ENCODE measurements at places on chromosomes 6 and 20. TPM values are rescaled to one million over a fixed set of nuclear protein-coding genes. Genes with fewer than 3 reads are reported as not detected.

GRCh38 chr6:135141728-135142127 lies 39.4 kb upstream of the MYB start:
- H3K27me3 ChIP-seq: no peaks in the 10 kb centered on the region
- H3K27ac ChIP-seq: no peak overlapping the region
- H3K36me3 ChIP-seq: no peaks in the 10 kb centered on the region
- no peaks in the 10 kb centered on the region for H3K4me1 ChIP-seq
- no peak overlapping the region for H3K4me3 ChIP-seq

CYP24A1 gene
- total RNA-seq: 0.12 TPM

DNA sequence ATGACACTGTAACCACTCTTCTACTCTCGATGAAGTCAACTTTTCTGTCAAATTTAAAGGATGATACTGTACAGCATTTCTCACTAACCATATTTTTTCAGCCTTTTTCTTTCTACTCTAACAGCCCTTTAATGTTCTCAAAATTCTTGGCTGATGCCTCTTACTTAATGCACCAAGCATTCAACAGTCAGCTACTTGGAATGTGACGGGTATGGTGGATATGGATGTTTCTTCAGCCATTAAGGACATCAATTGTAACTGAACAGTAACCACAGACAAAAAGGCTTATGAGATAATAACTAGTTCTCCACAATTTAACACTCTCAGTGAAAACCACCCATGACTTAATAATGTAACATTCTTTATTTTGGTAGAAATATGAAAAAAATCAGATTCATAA lies 467.2 kb upstream of the ZNF337 start:
- no peak overlapping the region for H3K4me3 ChIP-seq
- no peak overlapping the region for H3K27ac ChIP-seq
- no peaks in the 10 kb centered on the region for H3K27me3 ChIP-seq
- H3K4me1 ChIP-seq: no peaks in the 10 kb centered on the region
- no peak for DNase-seq

- no peak for DNase-seq
- no peaks in the 10 kb centered on the region for H3K27me3 ChIP-seq
- H3K36me3 ChIP-seq: no peaks in the 10 kb centered on the region
- no peaks in the 10 kb centered on the region for H3K4me1 ChIP-seq
- H3K4me3 ChIP-seq: no peak overlapping the region
- H3K27ac ChIP-seq: no peak overlapping the region
Measured at GRCh38 chr6:6559994-6560570, 28.4 kb upstream of the LY86 start.

GRCh38 chr6:38350942-38351341 lies 288.8 kb downstream of the BTBD9 start:
- no peak overlapping the region for H3K4me3 ChIP-seq
- no peaks in the 10 kb centered on the region for H3K36me3 ChIP-seq
- no peak for DNase-seq
- no peaks in the 10 kb centered on the region for H3K4me1 ChIP-seq

- peaks cover 40% of the 10 kb centered on the region for H3K4me1 ChIP-seq
- no peaks in the 10 kb centered on the region for H3K27me3 ChIP-seq
- no peak overlapping the region for H3K4me3 ChIP-seq
- no peak for DNase-seq
- no peak overlapping the region for H3K27ac ChIP-seq
Measured at GRCh38 chr6:108966251-108966650, 118.0 kb downstream of the ARMC2 start.

DDX43 gene
- total RNA-seq: not detected

ZSCAN23 gene
- total RNA-seq: 0.36 TPM

- no peaks in the 10 kb centered on the region for H3K27me3 ChIP-seq
- DNase-seq: no peak
- peaks cover 47% of the 10 kb centered on the region for H3K4me1 ChIP-seq
- H3K4me3 ChIP-seq: no peak overlapping the region
- H3K36me3 ChIP-seq: no peaks in the 10 kb centered on the region
- no peak overlapping the region for H3K27ac ChIP-seq
Measured at GRCh38 chr6:15329197-15329671, 83.4 kb downstream of the JARID2 start.

- no peaks in the 10 kb centered on the region for H3K27me3 ChIP-seq
- no peak overlapping the region for H3K4me3 ChIP-seq
- no peak for DNase-seq
Measured at GRCh38 chr6:3902871-3903648, 53.9 kb downstream of the FAM50B start.

DNA sequence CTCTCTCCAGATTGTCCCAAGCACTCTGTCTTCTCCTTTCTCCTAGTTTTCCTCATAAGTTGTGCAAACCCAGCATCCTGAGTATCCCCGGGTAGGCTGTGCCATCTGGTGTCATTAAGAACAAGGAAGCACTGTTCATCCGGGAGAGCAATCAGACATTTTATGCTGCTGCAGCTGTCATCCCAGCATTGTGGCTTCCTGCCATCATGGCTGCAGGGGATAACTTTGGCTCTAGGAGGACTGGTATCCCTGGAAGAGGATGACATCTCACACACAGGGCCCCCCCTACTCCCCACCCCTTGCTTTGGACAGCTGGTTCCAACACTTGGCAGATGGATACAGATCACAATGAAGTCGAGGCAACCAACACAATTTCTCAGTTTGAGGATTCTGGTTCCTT lies 1195.1 kb upstream of the MAP3K7 start:
- no peak overlapping the region for H3K4me3 ChIP-seq
- no peaks in the 10 kb centered on the region for H3K27me3 ChIP-seq
- no peak overlapping the region for H3K27ac ChIP-seq
- H3K36me3 ChIP-seq: no peaks in the 10 kb centered on the region

DNA sequence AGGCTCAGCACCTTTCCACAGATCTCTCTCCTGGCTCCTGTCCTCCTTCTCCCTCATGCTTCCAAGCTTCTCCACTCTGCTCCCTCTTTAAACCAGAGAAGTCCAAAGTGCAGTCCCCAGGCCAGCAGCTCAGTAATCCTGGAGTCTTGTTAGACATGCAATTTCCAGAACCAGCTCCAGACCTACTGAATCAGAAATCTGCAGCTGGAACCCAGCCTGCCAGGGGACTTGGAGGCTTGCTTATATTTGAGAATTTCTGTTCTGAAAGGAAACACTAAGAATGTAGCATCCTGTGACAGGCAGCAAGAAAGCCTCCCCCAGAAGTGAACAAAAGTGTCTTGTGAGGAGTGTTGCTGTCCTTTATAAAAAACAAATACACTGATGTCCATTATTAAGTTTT lies 438.1 kb downstream of the BCKDHB start:
- no peaks in the 10 kb centered on the region for H3K36me3 ChIP-seq
- H3K4me3 ChIP-seq: no peak overlapping the region
- no peak for DNase-seq
- H3K27me3 ChIP-seq: no peaks in the 10 kb centered on the region
- no peaks in the 10 kb centered on the region for H3K4me1 ChIP-seq
- no peak overlapping the region for H3K27ac ChIP-seq

DNA sequence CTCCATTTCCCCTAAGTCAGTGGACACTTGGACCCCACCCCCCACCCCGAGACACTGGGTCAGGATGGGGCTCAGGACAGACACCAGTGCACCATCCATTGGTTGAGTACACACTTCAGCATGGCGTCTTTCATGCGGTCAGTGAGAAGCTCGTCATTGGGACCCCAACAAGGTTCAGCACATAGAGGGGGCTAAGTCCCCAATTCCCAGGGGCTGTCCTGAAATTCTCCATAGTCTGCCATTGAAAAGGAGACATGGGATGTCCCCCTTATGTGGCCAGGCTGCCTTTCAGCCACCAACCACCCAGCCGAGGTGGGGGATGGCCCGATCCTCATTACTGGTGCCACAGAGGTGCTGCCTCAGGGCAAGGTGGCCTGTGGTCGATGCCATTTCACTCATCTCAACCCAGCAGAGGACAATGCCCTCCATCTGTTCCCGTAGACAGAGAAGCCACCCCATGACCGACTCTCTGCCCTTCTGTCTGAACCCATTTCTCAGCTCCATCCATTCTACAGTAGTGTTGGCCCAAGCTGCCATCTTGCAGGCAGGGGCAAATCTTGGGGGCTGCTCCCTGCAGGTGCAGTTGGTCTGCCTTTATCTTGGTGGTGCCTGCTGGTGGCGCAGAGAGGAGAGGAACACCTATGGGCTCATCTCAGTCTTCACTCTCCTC lies 37.4 kb downstream of the PRR18 start:
- H3K27ac ChIP-seq: no peak overlapping the region
- H3K4me1 ChIP-seq: peaks cover 2% of the 10 kb centered on the region
- no peak overlapping the region for H3K4me3 ChIP-seq
- H3K27me3 ChIP-seq: no peaks in the 10 kb centered on the region
- no peak for DNase-seq

GRCh38 chr6:103729658-103730057 lies 1130.1 kb downstream of the HACE1 start:
- H3K27ac ChIP-seq: no peak overlapping the region
- H3K4me3 ChIP-seq: no peak overlapping the region
- H3K27me3 ChIP-seq: no peaks in the 10 kb centered on the region
- no peaks in the 10 kb centered on the region for H3K36me3 ChIP-seq
- no peak for DNase-seq
- no peaks in the 10 kb centered on the region for H3K4me1 ChIP-seq

GRCh38 chr20:33400812-33401183 lies 521 bp downstream of the CDK5RAP1 start:
- peak overlapping the region; percentile 93 for H3K4me3 ChIP-seq
- peak overlapping the region; percentile 61 for H3K27ac ChIP-seq
- peak; percentile 38 for DNase-seq
- H3K36me3 ChIP-seq: peaks cover 8% of the 10 kb centered on the region

- H3K27ac ChIP-seq: no peak overlapping the region
- DNase-seq: no peak
- H3K4me1 ChIP-seq: no peaks in the 10 kb centered on the region
- no peaks in the 10 kb centered on the region for H3K36me3 ChIP-seq
Measured at GRCh38 chr6:86070151-86070550, 427.5 kb upstream of the SYNCRIP start.

DNA sequence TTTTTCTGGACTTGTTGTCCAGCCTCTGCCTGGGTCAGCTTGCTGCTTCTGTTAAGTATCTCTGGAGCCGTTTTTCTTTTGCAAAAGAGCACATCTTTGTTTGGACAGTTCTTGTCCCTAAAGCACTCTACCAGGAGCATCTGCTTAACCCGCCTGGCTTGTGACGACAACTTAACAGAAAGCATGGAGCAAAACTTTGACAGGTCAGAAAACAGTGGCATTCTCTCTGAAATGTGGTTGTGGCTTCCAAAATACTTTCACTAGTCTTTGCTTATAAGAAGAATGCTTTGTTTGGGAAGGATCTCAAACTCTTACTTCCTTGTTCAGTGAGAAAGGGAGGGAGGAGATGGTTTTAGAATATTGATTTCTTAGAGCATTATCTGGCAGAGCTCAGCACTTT lies 47.6 kb downstream of the CD109 start:
- no peaks in the 10 kb centered on the region for H3K27me3 ChIP-seq
- H3K4me3 ChIP-seq: no peak overlapping the region
- H3K27ac ChIP-seq: no peak overlapping the region
- H3K4me1 ChIP-seq: no peaks in the 10 kb centered on the region

- H3K4me3 ChIP-seq: no peak overlapping the region
- H3K4me1 ChIP-seq: no peaks in the 10 kb centered on the region
- H3K36me3 ChIP-seq: peaks cover 47% of the 10 kb centered on the region
- no peak for DNase-seq
- H3K27me3 ChIP-seq: no peaks in the 10 kb centered on the region
Measured at GRCh38 chr6:43196337-43196736, 14.3 kb downstream of the CUL9 start.

GRCh38 chr6:130366107-130367005 lies 539 bp downstream of the TMEM200A start:
- H3K36me3 ChIP-seq: no peaks in the 10 kb centered on the region
- peak; percentile 16 for DNase-seq
- H3K27ac ChIP-seq: no peak overlapping the region
- peaks cover 15% of the 10 kb centered on the region for H3K4me1 ChIP-seq

CST2 gene
- not detected for total RNA-seq

GRCh38 chr6:10999994-11000393 lies 44.1 kb downstream of the ELOVL2 start:
- DNase-seq: no peak
- no peak overlapping the region for H3K4me3 ChIP-seq
- no peak overlapping the region for H3K27ac ChIP-seq
- no peaks in the 10 kb centered on the region for H3K4me1 ChIP-seq
- H3K36me3 ChIP-seq: no peaks in the 10 kb centered on the region
- no peaks in the 10 kb centered on the region for H3K27me3 ChIP-seq

DNA sequence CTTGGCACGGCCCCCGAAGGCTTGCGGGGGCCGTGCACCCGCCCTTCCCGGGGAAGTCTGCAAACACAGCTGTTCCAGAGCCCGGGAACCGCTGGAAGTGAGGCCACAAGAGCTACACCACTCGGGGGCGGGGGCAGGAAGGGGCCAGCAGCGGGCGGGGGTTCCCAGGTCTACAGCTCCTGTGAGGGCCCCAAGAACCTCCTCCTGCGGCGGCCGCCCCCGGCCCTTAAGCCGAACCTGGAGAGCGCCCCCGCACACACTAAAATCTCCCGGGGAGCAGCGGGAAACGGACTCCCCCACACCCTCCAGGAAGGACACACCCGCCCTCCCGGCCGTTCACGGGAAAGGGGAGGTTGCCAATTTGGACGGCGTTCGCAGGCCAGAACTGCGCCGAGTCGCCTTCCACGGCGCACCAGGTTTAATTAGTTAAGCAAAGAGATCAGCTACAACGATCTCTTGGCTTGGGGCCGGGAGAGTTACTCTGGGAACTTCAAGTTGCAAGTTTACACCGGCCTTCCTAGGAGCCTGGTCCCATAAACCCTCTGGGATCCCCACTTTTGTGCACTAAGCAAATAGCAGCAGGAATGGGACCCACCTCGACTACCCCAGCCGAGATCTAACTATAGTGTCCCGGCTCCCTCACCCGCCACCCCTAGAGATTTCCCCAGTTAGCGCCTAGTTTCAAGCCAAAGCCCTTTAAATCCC lies 1.7 kb downstream of the JAG1 start:
- H3K27me3 ChIP-seq: peaks cover 8% of the 10 kb centered on the region
- no peak for DNase-seq
- peaks cover 33% of the 10 kb centered on the region for H3K4me1 ChIP-seq
- no peaks in the 10 kb centered on the region for H3K36me3 ChIP-seq
- no peak overlapping the region for H3K27ac ChIP-seq

GRCh38 chr20:53635221-53635620 lies 41.6 kb upstream of the ZNF217 start:
- DNase-seq: no peak
- H3K27ac ChIP-seq: no peak overlapping the region
- H3K4me1 ChIP-seq: peaks cover 10% of the 10 kb centered on the region

GRCh38 chr6:156852147-156852857 lies 75.1 kb downstream of the ARID1B start:
- DNase-seq: no peak
- H3K4me3 ChIP-seq: no peak overlapping the region
- H3K4me1 ChIP-seq: peaks cover 33% of the 10 kb centered on the region
- H3K36me3 ChIP-seq: no peaks in the 10 kb centered on the region
- no peaks in the 10 kb centered on the region for H3K27me3 ChIP-seq
- no peak overlapping the region for H3K27ac ChIP-seq

GRCh38 chr20:31861135-31861384 lies 9.3 kb downstream of the DUSP15 start:
- no peak overlapping the region for H3K27ac ChIP-seq
- no peaks in the 10 kb centered on the region for H3K36me3 ChIP-seq
